ENCODE measurements at places on chromosomes 11 and 22.
A peak's percentile ranks its signal among the peaks of the same experiment; 100 is the strongest.

- DNase-seq, result peak; percentile 92
Measured at GRCh38 chr11:61021661-61022212, 50.3 kb downstream of the CD6 start.

DNA sequence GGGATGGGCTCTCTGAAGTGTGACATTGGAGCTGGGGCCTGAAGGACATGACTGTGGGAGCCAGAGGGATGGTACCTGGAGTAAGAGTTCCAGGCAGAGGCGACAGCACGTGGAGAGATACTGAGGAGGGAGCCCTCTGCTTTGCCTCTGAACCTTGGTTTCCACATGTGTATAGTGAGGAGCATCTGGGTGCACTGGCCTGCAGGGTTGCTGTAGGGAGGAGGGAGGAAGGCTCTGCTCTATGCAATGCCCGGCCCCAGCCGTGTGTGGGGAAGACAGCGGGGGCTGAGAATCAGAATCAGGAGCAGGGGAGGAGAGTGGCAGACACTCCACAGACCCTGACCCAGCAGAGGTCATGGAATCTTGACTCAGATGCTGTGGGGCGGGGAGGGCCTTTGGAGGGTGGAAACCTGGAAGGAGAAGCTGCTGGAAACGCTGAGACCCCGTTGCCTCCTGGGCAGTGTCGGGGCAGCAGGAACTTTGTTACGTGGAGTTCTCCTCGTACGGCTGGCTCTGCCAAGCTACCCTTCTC, 4.0 kb downstream of the SCYL1 start:
- no peak for DNase-seq

DNA sequence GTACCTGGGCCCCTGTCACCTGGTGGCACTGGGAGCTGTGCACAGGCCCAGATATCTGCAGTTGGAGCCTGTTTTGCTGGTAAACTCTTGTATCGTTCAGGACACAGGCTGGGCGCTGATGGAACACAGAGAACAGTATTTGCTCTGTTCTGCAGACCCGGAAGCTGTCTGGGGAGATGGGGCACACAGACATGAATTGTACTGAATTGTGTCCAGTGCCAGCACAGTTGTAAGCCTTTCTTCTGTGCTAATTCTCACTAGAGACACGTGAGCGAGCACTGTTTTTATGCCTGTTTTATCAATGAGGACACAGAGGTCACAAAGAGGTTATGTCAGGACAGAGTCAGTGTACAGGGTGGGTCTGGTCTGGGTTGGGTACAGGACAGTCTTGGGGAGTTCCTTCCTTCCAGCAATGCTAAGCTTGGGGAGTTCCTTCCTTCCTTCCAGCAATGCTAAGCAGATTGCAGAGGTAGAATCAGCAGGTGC, 24.4 kb upstream of the ACR start:
- DNase-seq, result no peak

DNA sequence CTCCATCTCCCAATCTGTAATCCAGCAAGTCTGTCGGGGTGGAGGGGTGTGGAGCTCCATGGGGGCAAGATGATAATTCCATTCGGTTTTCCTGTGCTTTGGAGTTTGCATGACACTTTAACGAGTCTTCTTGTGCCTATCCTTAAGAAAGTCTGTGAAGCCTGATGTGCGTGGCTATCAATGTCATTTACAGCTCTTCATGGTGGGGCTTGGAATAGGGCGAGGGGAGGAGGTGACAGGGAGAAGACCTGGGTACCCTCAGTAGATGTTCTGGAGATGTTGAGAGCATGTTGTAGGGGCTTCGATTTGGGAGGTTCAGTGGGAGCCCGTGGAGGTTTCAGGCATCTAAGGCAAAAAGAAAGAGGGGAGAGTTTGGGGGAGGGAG, 579 bp upstream of the PHLDB1 start:
- no peak for DNase-seq

DNA sequence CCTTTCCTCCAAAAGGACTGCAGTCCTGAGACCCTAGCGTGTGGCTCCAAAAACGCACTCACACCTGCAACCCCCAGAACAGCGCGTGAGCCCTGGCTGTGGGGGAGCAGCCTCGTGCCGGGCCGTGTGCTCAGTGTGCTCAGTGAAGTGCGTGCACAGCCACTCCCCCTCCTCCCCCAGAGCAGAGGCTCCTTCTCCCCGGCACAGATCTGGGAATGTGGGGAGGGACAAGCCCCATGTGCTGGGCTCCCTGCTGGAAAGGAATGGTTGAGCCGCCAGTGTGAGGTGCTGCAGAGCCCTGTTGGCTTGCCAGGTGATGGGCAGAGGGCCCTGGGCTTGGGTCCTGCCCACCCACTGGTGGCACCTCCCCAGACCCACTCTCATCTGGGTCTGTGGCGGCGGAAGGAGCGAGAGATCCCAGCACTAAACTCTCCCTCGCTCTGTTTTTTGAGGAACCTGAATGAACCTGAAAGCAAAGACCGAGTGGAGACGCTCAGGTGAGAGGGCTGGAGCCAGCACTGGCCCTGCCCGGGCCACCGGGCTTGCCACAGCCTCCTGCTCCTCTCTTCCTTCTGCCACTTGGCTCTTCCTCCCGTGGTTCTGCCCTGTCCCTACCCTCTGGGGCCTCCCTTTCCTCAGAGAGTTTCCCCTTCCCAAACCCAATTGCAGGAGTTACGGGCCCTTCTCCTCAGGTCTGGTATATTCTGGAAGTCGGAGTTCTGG, 9.0 kb downstream of the RCOR2 start:
- DNase-seq, result no peak

GRCh38 chr11:61757213-61757862, 4.9 kb downstream of the MYRF start:
- no peak for DNase-seq

DNA sequence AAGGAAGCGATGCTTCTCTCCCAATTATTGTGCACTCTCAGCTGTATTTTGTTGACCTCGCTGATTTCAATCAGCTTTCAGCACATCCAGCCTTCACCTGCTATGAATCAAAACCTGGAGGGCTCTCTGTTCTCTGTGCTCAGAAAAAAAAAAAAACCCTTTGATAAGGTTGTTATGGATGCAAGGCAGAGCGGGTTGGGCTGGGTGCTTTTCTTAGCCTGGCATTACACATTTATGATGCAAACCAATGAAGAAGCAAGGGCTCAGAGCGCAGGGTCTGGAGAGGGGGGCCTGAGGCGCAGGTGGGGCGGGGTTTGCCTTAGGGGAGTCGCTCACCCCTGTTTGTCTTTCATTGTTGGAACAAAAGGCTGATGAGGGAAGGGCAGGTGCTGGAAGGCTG, 86.0 kb upstream of the CADM1 start:
- DNase-seq, result no peak

- DNase-seq, result no peak
Measured at GRCh38 chr11:26194881-26195280, 137.0 kb upstream of the ANO3 start.

DNA sequence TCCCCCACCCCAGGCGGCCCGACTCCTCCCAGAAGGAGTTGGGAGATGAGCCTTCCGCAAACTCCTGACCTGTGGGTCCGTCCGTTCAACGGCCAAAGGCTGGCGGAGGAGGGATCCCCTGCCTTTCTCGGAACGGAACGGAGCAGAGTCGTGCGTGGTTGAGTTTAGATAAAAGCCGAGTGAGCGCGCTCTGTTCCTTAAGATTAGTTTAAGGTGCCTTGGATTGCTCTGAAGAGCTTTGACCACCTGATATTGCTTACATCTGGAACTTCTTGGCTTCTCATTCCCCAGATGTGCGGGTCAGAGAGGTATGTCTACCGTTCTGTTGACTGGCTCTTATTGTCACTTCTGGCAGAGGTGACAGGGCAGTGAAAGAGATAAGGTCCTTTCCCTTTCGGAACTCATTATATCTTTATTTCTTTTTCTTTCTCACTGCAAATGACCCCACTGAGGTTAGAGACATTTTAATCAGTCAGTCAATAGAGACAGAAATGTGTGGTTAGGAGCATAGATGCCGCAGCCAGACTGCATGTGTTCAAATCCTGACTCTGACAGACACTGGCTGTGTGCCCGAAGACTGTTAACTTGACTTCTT, at the start of gene TRIM6:
TSS of gene TRIM6 (plus strand) at position 31 of the 595 bp plus-strand sequence. CDS start at position 292, 261 bp downstream.
- DNase-seq, result no peak

GRCh38 chr22:46084943-46085827, 65.1 kb upstream of the PPARA start:
- DNase-seq, result no peak

DNA sequence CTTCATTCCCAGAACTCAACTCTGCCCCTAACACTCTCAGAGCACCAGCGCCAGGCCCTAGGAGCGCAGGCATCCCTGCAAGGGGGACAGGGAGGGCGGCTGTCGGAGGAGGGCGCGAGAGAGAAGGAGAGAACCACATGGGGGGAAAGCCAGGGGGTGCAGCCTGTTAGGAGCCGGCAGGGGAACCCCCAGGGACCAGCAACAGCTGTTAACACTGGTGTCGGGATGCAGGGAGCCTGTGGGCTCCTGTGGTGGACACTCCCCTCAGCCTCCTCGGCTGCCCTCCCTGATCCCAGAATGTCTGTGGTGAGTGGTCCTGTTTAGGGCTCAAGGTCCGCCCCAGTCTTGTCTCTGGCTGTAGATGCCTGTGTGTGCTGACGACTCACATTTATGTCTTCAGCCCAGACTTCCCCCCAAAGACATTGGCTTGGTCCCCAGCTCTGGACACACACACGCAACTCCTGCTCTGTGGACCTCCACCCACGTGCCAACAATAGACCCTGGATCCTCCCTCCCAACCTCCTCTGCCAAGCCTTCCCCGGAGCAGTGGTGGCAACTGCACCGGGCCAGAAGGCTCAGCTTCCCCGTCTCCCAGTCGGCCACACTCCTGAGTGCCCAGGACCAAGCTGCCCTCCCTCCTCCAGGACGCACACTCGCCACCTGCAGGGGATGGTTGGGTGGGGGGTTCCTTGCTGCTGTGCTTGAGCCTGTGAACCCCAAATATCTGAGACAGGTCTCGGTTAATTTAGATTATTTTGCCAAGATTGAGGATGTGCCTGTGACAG, 817 bp upstream of the IFITM5 start:
- DNase-seq, result no peak

GRCh38 chr11:119167933-119168332, 592 bp upstream of the NLRX1 start:
- DNase-seq, result no peak

- peak; percentile 94 for DNase-seq
Measured at GRCh38 chr11:70270104-70270876, at the start of gene PPFIA1. PPFIA1 (plus strand) TSS chr11:70270690; CDS start chr11:70272173, 1,483 bp downstream.

GRCh38 chr11:64583296-64584262, 7.4 kb upstream of the SLC22A12 start:
- DNase-seq, result no peak

- no peak for DNase-seq
Measured at GRCh38 chr11:109973486-109973885, 119.7 kb upstream of the ZC3H12C start.

- DNase-seq, result no peak
Measured at GRCh38 chr22:23704829-23705228, 14.0 kb downstream of the RGL4 start.

- no peak for DNase-seq
Measured at GRCh38 chr11:101436511-101437142, 147.2 kb downstream of the TRPC6 start.

GRCh38 chr11:110269996-110270395, 26.4 kb downstream of the RDX start:
- no peak for DNase-seq

DNA sequence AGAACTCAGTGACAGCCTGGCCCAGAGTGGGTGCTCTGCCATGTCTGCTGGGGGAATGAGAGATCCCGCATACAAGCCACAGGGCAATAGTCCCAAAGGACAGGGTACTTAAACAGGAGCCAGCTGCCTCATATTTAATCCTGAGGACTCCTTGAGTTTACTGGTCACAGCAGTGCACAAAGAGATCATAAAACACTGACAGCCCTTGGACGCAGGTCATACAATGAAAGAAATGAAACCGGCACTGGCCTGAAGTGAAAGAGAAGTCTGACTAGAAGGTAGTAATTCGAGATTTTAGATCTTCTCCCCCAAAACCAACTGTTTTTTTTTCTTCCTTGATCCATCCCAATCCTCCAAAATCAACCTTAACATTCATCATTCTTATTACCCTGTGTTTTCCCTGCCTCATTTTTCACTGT, 299.8 kb upstream of the SYN3 start:
- DNase-seq, result no peak

DNA sequence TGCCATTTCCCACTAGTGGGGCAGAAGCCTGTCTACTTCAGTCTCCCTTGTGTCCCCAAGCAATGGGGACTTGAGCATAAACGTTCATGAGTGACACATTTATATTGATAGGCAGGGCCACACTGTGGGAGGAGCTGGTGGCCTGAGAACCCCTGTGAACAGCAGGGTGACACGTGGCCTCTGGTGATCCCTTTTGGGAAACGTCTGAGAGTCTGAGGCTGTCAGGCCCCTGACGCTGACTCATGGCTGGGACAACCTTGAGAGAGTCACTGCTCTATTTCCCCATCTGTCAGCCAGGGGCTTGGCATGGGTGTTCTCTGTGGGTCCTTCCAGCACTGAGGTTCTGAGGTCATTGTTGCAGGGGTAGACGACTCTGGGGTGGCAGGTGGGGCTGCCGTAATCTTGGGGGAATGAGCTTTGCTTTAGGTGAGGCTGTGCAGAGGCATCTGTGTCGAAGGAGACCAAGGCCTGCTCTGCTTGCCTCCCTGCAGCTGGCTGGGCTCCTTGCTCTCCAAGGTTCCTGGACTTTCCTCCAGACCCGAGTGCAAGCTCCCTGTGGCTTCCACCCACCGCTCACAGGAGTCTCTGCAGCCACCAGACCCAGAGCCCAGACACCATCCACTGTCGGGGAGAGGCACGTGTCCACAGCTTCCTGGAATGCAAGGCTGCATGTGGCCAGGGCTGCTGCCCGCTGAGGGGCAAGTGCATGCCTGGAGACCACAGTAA, 54.7 kb downstream of the SMIM38 start:
- no peak for DNase-seq

DNA sequence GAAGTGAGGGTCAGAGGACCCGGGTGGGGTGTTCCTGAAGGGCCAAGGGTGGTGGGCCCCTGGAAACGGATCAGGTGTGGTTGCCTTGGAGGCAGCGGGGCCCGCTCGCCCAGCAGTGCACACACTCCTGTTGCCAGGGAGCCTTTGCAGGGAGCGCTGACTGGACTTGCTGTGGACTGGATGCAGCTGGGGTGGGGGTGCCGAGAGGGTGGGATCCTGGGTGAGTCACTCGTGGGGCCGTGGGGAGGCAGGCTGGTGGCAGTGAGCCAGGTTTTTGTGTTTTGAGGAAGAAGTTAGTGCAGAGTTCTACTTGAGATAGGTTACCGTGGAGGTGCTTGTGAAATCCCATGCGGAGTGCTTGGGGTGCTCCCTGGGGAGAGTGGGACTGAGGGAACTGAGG, 1.3 kb downstream of the MRPL23 start:
- no peak for DNase-seq

DNA sequence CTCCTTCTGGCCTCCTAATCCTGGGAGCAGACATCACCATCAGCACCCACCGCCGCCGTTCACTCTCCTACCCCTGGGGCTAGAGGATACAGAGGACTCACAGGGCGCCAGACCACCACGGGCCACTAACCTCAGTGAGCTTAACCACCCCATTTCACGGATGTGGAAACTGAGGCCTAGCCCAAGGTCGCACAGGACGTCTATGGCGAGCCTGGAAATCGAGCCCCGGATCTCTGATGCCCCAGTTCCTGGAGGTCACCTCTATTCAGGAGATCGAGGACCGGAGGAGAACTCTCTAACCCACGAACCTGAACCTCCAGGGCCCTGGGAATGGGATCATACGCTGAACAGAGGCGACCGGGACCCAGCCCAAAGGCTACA, 349 bp downstream of the TIMM10 start:
- DNase-seq, result no peak

- no peak for DNase-seq
Measured at GRCh38 chr11:115145324-115145723, 358.9 kb downstream of the CADM1 start.
